Fibroblast of skin of scalp (primary cell): ENCODE measurements at places on chromosomes 3 and 15.

- DNase-seq, result no peak
These were observed 3.4 kb upstream of the CEP152 start for GRCh38 chr15:48814286-48814685.

- peak; percentile 38 for DNase-seq
These were observed 736 bp downstream of the ARHGEF26 start for GRCh38 chr3:154121701-154122551.

DNA sequence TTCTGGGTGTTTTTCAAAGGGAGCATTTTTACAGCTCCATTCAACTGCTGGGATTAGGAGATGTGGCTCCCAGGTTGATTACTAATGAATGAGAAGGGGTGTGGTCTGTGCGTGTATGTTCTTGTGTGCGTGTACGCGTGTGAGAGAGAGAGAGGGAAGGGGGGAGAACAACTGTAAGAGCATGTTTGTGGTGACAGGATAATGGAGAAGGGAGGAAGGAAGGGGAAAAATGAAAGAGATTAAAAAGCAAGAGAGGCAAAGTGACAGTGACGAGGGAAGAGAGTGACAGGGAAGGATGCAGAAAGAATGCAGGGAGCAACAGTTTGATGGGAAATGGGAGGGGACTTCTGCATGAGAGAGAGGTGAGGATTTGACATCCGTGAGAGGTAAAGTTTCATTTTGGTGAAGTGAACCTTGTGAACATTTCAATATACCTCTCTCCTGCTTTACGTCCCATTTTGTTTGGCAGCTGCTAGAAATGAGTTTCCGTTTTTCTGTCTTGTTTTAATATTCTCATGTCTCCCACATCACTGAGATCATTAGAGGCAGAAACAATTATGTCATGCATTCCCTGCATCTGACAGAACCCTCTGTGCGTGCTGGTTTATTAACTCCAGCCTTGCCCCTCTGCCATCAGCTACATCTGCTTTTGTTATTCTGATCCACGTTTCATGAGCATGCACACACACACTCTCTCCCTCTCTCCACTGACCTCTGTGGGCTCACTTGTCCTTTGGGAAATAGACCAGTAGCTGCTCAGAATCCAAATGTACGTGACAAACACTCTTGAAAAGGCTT is 161.6 kb downstream of the GAP43 start:
- peak; percentile 95 for DNase-seq

GRCh38 chr3:42214565-42215283 is 51.3 kb downstream of the CCK start:
- DNase-seq, result peak; percentile 45

- no peak for DNase-seq
These were observed 1.6 kb downstream of the SEC11A start for GRCh38 chr15:84714372-84714771.

GRCh38 chr3:21573291-21573690 is 177.7 kb downstream of the ZNF385D start:
- no peak for DNase-seq

GRCh38 chr3:10935028-10935427 is 57.5 kb upstream of the SLC6A1 start:
- no peak for DNase-seq

GRCh38 chr3:129318921-129319320 is 40.3 kb downstream of the HMCES start:
- no peak for DNase-seq

- no peak for DNase-seq
These were observed 24.0 kb upstream of the AGBL1 start for GRCh38 chr15:86055688-86056087.

DNA sequence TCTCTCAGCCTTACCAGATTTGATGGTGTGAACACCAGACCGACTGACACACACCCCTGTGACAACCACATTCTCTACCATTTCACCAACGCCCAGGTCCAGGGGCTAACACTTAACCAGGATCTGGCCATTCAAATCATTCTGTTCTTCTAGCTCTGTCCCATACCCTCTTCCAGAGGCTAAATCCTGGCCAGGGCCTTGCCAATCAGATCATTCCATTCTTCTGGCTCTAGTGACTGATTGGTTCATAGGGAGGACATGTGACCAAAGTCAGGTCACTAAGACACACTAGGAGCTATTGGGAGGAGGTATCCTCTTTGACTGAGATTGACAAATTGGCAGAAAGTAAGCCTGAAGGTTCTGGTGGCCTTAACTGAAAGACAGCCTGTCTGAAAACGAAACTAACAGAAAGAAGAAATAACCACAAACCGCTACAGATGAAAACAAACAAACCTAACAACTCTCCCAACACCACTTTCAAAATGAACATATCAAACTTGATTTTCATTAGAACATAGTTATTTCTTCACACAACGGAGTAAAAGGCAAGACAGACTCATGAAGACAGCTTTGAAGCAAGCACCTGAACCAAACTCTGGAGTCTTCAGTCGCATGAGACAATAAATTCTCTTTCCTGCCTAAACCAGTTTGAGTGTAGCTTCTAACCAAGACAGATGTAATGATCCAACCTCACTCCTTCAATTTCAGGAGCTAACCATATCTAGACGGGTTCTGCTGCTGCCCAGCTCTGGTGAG is 68.5 kb downstream of the TRANK1 start:
- DNase-seq, result no peak

DNA sequence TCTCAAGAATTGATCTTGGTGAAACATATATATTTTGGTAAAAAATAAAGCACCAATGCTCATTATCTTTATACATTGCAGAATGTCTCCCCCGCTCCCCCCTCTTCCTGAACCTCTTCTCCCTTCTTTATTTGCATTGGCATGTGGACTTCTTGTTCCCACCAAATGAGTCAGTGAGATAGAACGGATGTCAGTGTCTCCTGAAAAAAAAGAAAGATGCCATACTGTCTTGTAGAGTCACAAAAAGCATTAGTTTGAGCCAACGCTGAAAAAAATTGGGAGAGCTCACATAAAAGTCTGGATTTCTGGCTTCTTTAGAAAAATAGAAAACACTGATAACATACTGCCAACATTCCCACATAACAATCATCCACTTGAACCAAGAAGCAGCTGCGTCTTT is 32.0 kb upstream of the STXBP5L start:
- DNase-seq, result no peak

GRCh38 chr3:116667324-116667723 is 42.3 kb upstream of the TUSC7 start:
- DNase-seq, result no peak

- DNase-seq, result no peak
These were observed 198.3 kb downstream of the OPA1 start for GRCh38 chr3:193791041-193792032.

DNA sequence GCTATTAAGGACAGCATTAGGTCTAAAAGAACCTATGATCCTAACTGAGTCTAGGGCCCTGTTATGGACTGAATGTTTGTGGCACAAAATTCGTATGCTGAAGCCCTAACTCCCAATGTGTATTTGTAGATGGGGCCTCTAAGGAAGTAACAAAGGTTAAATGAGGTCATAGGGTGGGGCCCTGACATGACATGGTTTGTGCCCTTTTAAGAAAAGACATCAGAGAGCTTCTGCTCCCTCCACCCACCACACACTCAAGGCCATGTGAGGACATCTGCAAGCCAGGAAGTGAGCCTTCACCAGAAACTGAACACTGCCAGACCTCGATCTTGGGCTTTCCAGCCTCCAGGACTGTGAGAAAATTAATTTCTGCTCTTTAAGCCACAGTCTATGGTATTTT is 49.2 kb downstream of the PHC3 start:
- DNase-seq, result no peak

GRCh38 chr3:64686446-64686908 is 1.3 kb downstream of the ADAMTS9 start:
- peak; percentile 68 for DNase-seq

DNA sequence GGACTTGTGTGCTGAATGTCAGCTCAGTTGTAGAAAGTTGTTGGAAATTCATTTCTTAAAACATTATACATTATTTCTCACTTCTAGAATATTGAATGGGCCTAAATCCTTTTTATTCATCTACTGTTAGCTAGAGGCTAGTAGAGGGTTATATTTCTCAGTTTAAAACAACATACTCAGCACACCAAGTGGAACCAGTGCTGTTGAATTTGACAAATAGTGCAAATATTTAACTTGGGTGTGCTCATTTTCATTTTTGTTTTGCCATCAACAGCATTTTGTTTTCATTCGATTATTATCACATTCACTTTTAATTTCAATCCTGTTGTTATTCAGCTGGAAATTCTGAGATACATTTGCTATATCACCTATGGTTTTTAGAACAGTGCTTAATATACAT is 269.4 kb upstream of the PEX5L start:
- no peak for DNase-seq

- DNase-seq, result peak; percentile 47
These were observed 26.9 kb downstream of the BMF start for GRCh38 chr15:40081691-40082194.

- no peak for DNase-seq
These were observed 111.5 kb upstream of the ETV5 start for GRCh38 chr3:186220365-186220764.

- DNase-seq, result no peak
These were observed 32.4 kb upstream of the PLSCR2 start for GRCh38 chr3:146501752-146502151.

DNA sequence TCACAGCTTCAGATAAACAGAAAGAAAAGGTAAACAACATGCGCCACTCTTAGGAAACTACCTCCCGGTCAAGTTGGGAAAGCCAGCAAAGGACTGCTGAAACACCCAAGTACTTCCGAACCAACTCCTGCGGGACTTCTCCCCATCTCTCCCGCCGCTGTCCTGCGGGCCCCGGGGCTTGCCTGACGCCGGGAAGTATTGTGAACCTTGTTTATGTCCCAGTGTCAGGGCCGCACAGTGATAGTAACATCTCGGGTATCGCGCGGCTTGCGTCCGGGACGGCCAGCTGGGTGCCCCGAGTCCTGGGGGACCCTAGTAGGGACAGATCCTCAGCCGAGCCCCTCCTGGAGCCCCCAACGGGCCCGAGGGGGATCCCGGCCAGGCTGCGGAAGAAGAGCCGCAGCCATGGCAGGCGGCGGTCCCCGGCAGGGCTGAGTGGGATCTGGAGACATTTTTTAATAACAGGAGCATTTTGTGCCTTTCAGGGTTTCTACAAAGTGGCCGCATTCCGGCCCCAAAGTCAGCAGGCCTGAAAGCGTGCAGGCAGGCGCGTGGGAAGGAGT is 756 bp downstream of the CLPX start:
- DNase-seq, result peak; percentile 46

DNA sequence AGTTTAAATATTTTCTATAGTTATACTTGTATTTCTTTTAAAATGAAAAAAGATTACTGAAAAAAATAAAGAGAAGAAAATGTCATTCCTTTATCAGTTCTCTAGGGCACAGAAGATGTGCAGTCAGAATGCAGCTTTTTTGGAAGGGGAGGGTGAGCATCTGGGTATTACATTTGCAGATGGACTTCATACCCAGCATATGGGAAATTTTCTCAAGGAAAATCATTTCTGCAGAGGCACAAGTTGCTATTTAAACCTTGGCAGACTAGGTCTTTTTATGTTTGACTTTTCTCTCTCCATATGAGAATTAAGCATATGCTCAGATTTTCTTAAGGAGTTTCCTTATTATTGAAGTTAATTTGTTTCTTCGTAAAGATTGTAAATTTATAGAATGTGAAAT is 39.5 kb upstream of the ZNF385D start:
- no peak for DNase-seq

DNA sequence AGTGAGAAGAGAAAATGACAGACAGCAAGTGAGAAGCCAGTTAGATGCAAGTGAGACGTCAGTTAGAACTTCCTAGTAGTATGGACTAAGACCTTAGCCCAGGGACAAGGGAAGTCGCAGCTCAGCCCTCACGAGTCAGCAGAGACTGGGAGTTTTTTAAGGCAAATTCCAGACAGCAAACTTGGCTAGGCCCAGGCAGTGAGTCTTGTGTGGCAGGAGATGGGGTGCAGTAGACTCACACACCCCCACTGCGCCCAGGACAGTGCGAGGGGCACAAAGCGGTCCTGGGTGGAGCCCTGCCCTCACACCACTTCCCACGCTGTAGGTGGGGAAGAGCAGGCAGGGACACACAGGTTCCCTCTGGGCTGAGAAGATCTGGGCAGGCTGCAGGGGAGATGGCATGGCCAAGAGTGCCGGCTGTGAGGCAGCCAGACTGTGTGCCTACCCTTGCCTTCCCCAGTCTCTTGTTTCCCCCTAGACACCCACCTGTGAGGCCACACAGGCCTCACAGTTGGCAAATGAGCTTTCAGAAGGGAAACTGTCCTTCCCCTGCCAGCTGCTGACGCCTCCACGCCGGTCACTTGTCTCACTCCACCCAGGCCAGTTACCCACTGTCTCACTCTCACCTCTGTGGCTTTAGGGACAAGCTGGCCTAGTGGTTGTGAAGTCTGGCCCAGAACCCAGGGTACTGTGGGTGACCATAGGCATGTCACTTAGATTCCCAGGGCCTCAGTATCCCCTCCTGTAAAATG is 13.7 kb upstream of the PRKCD start:
- DNase-seq, result no peak

DNA sequence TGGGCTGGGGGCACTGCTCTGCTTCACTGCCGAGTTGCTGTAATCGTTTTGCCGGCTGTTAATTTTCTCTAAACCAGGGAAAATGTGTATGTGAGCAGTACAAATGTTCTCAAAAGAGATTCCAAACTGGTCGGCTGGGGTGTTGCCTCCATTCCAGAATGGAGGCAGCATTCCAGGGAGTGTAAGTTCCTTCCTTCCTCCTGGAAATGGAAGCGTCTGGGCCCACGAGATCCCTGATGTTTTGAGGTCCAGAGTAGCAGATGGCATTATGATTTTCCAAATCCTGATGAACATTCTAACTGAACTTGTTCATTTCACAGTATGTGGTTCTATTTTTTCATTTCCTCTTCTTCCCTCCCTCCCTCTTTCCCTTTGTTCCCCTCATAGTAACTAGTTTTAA is 64.4 kb upstream of the SKOR1 start:
- DNase-seq, result no peak

- no peak for DNase-seq
These were observed 273.5 kb downstream of the FAM43A start for GRCh38 chr3:194959217-194959616.

DNA sequence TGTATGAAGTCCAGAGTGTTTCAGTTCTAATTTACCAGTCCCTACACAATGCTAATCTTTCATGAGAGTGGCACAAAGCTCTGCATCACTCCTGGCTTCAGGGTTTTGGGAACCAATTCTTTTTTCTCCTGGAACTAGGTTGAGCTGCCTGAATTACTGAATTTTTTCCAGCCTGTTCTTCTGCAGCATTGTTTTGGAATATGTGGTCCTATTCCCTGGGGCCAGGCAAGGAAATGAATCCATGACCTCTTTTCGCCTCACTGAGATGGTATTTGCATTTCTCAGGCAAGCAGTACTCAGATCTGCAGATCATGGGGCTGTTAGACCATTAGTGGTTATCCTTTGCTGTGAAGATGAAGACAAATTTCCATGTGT is 25.6 kb upstream of the GPR171 start:
- DNase-seq, result peak; percentile 85

GRCh38 chr3:31613177-31613576 is 80.5 kb downstream of the STT3B start:
- DNase-seq, result no peak

GRCh38 chr3:117068301-117068700 is 358.7 kb downstream of the TUSC7 start:
- no peak for DNase-seq

- no peak for DNase-seq
These were observed 30.9 kb upstream of the TLE3 start for GRCh38 chr15:70128414-70129140.

GRCh38 chr3:172315401-172316091 is 132.7 kb downstream of the GHSR start:
- peak; percentile 32 for DNase-seq
